ENCODE measurements at places on chromosomes 1 and 21.

- DNase-seq: no peak
Measured at GRCh38 chr1:233664253-233664652, 50.3 kb downstream of the KCNK1 start.

GRCh38 chr21:35294231-35294898, 245.3 kb upstream of the RUNX1 start:
- no peak for DNase-seq

GRCh38 chr1:19054216-19054615, 97.7 kb upstream of the IFFO2 start:
- DNase-seq: no peak

- DNase-seq: no peak
Measured at GRCh38 chr1:37958690-37959089, 11.8 kb upstream of the INPP5B start.

Measured in Kasumi-1 (cell line).